ENCODE measurements at places on chromosomes 3 and 15.
A peak's percentile ranks its signal among the peaks of the same experiment; 100 is the strongest.

GRCh38 chr3:89851974-89852621 lies 744.7 kb downstream of the EPHA3 start:
- no peak for DNase-seq

GRCh38 chr3:153173758-153174516 lies 11.9 kb downstream of the RAP2B start:
- no peak for DNase-seq

- no peak for DNase-seq
These were observed 1.6 kb upstream of the TTLL3 start for GRCh38 chr3:9808345-9809037.

- DNase-seq = no peak
These were observed 18.7 kb upstream of the HDAC11 start for GRCh38 chr3:13461169-13462124.

DNA sequence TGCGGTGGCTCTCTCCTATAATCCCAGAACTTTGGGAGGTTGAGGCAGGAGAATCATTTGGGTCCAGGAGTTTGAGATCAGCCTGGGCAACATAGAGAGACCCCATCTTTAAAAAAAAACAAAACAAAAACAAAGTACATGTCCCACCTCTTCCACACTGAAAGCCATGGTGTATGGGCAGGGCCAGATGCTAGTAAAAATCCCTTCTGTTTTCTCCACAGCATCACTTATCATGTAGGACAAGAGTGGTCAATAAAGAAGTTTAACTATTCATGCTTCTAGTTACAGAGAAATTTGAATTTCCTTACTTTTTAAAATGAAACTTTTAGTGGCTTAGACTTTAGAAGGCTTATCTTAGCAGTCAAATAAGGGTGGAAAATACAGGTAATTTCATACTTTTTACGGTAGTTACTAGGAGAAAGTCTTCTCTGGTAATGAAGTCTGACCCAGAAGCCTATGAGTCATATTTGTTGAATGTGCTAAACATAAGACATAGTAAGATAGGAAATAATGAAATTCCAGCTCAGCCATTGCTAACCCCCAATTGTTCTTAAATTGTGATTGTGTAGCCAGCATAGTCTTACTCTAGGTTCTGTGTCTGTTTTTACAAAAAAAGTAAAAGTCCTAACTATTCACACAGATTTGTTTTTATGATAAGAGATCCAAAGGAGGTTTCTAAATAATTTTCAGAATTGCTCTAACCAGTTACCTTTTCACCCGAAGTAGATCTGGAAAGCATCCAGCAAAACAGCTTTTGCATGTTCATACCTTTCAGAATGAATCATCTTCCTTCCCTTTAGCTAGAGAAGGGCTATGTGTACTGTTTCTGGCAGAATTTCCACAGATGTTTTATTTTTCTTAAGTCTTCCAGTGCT lies 16.4 kb upstream of the ZNF609 start:
- no peak for DNase-seq

- DNase-seq = no peak
These were observed 94.5 kb downstream of the ADAMTS9 start for GRCh38 chr3:64593350-64593749.

DNA sequence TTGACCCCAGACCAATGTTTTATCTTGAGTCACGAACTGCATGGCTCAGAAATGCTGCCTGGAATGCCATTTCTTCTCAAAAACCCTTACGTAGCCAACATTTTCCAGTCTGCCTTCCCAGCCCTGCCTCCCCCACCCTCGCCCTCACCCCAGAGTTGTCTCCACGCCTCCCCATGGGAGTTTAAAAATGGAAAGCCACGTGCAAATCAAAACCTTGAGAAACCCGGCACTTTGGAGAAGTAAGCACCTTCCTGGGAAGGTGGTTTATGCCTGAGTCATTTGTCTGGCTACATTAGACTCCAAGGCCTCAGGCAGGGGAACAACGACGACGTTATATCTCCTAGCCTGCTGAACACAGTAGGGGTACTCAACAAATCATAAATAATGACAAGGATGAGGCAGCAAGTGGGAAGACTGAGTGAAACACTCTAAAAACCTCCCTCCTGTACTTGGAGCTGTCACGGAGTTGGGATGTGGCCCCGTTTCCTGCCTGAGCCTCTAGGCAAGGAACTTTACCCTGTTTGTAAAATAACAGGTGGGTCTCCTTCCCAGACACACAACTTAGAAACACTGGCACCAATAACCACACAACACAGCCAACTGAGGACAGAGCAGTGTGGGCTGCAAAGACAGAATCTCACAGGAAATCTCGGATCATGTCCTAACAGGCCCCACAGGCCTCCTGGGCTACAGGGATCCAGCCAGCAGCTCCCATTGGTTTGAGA lies 179.1 kb downstream of the NTRK3 start:
- peak; percentile 54 for DNase-seq

DNA sequence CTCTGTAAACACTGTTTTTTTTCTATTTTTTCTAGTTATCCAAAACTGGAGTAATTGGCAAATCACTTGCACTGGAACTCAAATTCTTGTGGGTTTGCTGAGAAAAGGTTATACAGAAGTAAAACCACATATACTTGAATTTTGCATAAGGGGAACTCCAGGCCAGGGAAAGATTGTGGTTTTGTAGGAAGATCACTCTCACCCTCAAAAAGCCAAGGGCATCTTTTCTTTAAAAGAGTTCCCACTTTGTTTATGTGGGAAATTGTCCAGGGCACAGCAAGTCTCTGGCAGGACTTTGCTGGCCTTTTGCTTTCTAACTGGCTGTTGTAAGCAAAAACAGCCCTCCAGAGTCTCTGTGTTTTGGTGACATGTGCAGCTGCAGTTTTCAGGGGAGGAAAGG lies 340.3 kb upstream of the RBMS3 start:
- no peak for DNase-seq

DNA sequence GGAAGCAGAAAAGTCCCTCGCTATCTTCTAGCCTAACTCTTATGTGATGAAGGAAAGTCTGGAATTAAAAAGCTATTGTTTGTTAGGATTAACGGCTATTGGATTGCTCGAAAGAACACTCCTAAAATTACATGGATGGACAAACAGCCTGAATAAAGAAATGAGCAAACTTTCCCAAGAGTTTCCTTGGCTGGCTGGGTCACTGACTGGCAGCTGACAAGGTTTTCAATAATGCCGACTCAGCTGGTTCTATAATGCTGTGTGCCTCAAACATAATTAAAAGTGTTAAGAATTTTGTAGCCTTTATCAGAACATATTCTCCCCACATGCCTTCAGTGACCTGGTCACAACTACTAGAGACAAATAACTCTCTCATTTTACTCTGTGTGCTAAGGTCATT lies 142.9 kb upstream of the ADAMTS9 start:
- no peak for DNase-seq

GRCh38 chr3:189630767-189631372 lies 319 bp upstream of the TP63 start:
- DNase-seq = no peak

All from uterus (tissue), 4 donors.